ENCODE measurements at places on chromosomes 2 and 18.

DNA sequence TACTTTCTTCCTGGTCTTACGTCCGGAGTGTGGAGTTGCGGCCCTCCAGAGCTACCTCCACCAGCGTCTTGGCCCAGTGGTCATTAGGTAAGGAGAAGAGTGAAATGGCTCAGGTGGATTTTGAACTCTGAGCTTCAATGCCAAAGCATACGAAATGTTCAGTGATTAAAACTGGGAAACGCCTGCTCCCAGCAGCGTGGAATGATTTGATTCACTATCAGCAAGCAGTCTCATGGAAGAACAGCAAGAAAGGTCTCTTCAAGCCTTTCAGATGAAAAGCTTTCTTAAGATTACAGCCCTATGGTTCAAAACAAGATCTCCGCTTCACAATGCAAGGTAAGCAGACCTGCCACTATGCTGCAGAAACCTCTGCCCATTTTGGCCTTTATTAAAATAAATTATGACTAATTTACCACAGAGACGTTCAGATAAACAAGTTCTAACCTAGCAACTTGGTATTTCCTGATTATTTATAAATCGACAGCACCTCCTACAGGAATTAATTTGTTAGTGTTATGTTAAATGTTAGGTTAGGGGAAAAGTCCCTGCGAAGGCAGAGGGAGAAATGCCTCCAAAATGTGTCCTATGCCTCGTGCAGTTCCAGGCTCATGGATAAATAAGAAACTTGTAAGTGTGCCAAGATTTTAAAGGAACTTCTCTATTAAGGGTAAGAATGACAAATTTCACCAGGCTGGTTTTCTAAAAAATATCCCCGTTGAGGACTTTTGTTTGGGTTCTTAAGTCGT lies 10.1 kb downstream of the SP9 start:
- DNase-seq, result peak; percentile 18

DNA sequence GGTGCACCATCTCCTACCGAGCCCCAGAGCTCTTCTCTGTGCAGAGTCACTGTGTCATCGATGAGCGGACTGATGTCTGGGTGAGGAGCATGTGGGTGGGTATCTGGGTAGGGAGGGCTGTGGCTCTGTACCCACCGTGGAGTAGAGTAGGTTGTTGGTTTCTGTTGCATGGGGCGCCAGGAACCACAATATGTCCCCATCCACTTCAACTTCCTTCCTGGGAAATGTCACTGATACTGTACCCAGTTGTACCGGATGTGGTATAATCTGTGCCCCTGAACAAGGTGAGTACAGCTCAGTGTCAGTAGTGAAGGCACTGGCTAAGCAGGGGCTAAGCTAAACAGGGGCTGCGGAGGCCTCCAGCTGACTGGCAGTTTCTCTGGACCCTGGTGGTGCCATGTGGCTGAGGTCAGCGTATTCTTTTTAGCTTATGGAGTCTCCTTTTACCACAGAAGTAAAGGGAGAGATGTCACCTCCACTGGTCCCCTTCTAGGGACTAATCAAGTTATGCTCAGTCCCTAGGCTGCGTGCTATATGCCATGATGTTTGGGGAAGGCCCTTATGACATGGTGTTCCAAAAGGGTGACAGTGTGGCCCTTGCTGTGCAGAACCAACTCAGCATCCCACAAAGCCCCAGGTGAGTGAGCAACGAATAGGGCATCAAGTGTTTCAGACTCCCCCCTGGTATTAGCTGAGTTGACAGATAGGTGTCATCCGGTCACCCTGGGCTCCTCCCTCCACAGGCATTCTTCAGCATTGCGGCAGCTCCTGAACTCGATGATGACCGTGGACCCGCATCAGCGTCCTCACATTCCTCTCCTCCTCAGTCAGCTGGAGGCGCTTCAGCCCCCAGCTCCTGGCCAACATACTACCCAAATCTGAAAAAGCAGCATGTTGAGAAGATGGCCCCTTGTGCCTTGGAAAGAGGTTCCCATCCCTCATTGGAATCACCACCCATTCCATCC lies 2.7 kb downstream of the STK16 start:
- DNase-seq, result peak; percentile 93

GRCh38 chr2:77458216-77458615 lies 64.0 kb downstream of the LRRTM4 start:
- no peak for DNase-seq

DNA sequence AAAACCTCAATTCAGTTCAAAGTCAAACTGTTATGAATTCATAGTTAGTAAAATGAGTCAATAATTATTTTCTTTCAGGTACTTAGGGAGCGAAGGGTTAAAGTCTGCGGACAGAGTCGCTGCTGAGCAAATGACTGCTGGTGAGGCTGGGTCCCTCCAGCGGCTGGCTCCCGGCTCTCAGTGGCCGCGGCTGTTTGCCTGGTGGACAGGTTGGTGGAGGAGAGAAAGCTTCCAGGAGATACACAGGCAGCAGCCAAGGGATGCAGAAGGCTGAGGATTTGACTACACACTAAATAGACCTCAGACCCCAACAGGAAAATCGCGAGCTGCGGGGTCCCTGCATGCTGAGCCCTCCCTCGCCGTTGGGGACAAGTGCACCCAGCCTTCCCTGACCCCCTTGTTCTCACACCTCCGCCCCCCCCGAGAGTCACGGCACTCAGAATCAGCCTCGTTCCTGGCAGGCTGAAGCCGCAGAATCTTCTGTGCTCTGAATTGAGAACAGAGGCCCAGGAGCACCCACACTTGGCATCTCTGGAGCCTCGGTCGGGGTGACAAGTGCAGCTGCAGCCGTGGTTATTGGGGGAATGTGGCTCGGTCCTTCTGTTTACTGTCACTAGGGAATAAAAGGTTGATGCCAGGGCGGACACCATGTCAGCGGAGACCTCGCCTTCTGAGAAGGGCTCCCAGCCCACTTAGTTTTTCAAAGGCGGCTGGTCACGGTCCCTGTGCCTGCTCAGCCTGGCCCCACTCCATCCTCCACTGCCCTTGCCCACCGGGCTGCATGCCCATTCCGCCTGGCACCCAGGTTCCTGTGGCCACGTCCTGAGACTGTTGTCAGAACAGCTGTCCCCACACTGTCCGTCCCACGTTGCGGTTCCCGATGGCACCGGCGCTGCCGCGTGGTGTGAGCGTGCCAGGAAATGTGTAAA lies 74.0 kb downstream of the SLC66A2 start:
- no peak for DNase-seq

DNA sequence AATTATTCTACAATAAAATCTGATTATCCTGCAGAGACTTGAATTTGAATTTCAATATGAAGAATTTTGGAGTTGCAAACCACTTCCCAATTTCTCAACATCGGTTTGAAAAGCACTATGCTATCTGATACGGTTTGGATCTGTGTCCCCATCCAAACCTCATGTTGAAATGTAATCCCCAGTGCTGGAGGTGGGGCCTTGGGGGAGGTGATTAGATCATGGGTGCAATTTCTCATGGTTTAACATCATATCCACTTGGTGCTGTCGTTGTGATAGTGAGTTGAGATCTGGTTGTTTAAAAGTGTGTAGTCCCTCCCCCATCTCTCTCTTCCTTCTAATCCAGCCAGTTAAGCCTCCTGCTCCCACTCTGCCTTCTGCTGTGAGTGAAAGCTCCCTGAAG lies 205.7 kb downstream of the NBAS start:
- DNase-seq, result no peak

GRCh38 chr18:429030-429429 lies 71.5 kb downstream of the COLEC12 start:
- no peak for DNase-seq

DNA sequence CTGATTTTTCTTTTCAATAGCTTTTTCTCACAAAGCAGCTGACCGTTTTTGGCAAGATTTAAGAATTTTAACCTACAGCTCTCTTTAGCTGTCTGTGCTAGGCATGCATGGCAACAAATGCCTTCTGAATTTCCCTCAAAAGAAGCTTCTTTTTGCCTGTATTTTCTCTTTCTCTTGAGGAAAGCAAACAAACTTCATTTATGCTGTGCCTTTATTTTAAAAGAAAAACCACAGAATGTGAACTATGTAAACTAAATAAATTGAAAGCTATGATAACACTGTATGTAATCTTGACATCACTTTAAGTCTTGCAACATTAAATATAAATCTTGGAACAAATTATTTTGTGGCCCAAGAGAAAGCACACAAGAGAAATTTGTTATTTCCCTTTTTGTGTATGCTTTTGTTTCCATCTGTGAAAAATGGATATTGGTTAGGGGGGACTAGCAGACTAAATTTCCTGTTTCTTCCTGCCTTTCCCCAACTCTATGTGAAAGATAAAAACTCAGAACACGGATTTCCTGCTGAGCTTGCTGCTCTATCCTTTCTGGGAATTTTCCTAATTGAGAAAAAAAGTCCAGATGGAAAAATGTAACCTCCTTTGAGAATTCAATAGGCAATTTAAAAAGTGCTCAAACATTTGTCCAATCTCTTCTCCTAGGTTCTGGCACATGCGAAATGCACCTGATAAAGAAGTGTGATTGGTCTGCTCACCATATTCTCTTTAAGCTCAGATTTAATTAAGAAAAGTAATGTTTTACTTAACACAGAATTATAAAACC lies 20.9 kb upstream of the TFPI start:
- no peak for DNase-seq

GRCh38 chr2:18077231-18077630 lies 198.8 kb downstream of the KCNS3 start:
- DNase-seq, result no peak

DNA sequence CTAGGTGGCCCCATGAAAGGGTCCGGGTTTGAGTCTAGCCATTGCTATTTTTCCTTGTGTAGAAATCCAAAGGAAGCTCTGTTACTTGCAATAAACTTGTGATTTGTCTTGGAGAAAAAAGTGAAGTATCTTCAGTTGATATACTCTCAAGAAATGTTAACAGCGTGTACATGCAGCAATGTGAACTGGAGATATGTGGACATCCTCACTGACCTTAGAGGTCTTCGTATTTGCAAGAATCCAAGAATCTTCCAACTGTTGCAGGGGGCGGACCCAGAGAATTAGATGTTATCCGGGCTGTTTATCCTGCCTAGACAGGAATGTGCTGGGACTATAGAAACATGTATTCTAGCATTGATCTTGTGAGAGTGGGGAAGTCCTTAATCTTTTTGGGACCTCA lies 187.6 kb downstream of the KCNS3 start:
- no peak for DNase-seq

DNA sequence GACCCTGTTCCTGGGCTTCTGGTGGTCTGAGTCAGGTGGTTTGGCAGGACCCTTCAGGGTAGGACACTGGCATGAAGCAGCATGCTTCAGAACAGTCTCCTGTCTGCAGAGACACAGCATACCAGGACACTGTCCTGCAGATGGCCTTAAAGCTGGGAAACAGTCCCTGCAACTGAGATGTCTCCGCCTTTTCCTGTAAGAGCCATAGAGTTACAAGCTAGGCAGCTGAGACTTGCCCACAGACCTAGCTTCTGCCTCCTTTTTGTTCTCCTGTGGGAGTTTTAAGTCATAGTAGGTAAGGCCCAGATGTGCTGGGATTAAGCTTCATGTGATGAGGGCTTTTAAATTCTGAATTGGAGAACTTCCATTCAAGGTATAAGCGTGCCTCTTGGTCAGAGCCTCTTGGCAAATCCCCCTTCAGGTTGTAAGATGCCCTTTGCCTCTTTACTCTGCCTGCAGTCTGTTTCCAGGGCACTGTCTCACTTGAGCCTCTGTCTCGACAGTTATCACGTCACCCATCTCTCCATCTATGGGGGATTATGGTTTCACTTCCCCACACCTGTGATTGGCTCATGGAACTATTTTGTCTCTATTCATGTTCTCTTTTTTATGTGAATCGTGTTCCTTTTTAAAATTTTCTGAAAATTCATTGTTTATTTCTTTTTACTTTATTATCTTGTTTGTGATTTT lies 51.8 kb downstream of the COA5 start:
- peak; percentile 73 for DNase-seq

DNA sequence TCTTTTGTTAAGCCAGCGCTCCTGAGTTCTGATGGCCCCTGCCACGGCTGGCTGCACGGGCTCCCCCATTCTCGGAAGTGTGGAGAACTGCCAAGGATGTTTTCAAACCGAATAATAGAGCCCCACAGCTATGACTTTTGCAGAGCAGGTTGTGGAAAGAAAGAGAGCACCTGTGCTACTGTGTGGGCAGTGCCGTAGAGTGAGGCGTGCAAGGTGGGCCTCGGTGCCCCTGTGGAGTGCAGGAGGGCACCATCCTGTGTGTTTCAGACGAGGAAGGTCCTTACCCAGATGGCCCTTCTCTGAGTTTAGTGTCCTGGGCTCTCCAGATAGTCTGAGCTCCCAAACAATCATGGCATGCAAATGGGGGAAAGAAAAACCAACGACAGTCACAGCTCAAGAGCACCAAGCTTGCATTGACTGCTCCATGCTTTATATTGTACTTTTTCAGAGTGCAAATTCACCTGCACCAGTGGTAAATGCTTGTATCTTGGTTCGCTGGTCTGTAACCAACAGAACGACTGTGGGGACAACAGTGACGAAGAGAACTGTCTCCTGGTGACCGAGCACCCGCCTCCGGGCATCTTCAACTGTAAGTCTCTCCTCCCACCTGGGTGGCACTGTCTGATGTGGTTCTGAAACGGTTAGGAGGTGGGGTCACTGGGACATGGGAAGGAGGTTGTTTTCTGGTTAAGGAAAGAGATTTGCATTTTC lies 219.4 kb downstream of the LDLRAD4 start:
- DNase-seq, result peak; percentile 99

GRCh38 chr2:238103465-238104225 lies 3.5 kb downstream of the ESPNL start:
- DNase-seq, result no peak

- DNase-seq, result no peak
These were observed 93.6 kb downstream of the OSR1 start for GRCh38 chr2:19264852-19265251.

GRCh38 chr18:27763936-27764335 lies 413.0 kb downstream of the CDH2 start:
- DNase-seq, result no peak

GRCh38 chr2:144500563-144500962 lies 19.4 kb downstream of the ZEB2 start:
- DNase-seq, result no peak

DNA sequence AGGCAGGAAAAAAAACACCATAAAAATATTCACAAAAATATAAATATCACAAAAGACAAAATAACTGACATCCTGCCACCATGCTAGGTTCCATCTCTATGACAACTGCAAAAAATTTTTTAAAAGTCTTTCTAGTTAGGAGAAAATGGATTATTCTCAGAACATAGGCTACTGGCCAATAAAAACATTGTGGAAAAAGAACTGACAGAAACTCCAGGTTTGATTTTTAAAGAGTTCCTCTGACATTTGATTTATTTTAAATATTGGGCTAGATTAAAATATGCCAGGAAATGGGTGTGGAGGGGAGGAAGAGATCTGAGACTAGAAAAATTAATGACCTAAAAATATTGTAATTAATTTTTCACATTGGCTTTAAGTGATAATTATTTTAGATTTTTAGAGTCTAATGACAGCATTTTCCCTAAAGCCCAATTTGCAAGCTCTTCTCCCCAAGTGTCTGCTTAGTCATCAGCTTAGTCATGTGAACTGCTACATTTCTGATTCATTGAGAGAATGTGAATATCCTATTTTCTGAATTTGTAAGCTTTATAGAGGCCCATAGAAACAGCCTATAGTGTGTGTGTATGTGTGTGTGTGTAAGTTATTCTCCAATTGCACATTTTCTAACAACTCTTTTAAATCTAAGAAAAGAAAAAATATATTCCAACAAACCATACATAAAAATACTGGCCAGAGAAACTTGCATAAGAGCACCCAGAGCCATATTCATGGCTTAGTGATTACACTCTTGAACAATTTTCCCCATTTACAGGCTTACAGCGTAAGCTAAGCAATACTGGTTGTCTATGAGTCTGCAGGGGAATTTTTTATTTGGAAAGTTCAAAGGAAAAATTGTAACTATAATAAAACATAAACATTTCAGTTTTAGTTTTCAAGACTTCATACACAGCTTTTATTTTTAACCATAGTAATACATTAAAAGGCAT lies 48.4 kb downstream of the TMEFF2 start:
- no peak for DNase-seq

GRCh38 chr18:23144640-23145039 lies 9.4 kb downstream of the CABLES1 start:
- no peak for DNase-seq
